Stimulated activated CD4-positive, alpha-beta T cell treated with anti-CD3 and anti-CD28 coated beads, Interleukin-1b, Interleukin-23, amount 100 ng/mL, for 1 hour (primary cell): ENCODE measurements at places on chromosomes 4 and X.

GRCh38 chrX:154602226-154602625 lies 16.9 kb downstream of the CTAG1B start:
- no peak for DNase-seq

- DNase-seq, result no peak
Measured at GRCh38 chr4:102735582-102735981, 25.2 kb downstream of the MANBA start.

GRCh38 chrX:121639781-121640180 lies 592.4 kb downstream of the GLUD2 start:
- DNase-seq, result no peak

DNA sequence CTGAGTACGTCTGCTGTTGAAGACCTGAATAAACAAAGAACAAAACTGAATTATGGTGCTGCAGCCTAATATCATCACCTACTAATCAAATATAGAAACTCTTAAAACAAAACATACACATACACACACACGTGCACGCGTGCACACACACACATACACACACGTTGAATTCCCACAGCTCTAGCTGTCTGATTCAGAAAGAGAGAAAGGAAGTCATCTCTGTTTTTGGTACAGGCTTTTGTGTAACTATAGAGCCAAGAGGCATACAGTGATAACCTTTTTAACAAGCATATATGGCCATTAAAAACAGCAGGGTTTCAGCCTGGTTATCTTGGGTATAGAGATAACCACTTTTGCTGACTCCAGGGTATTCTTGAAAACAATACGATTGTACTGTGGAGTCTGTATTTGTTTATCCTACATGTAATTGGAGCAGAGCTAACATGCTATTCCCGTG lies 823.2 kb downstream of the CCSER1 start:
- DNase-seq, result no peak

GRCh38 chr4:184612074-184612473 lies 37.2 kb downstream of the CASP3 start:
- no peak for DNase-seq
